CD4-positive, alpha-beta T cell treated with Interleukin-15 for 4 hours (primary cell): ENCODE measurements at places on chromosomes 12 and 14.

- DNase-seq: no peak
Measured at GRCh38 chr12:30991466-30991865, 64.9 kb downstream of the TSPAN11 start.

DNA sequence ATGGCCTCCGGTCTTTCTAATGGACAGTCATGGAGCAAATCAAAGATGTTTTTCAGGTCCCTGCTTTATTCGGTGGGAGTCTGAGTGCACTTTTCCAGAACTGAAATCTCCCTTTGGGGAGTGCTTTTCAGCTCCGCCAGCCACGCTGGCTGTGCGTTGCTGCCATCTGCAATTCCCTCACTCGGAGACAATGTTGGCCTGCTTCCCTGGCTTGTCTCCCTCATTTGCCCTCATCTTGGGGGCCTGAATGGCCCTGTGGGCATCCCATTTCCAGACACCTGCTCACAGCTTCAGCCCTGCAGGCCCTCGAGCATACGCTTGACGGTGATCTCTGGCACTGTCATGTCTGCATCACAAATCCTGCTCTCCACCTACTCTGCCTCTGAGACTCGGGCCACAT is 103.8 kb downstream of the CCDC92 start:
- no peak for DNase-seq

- peak; percentile 79 for DNase-seq
Measured at GRCh38 chr12:10213168-10214135, 775 bp downstream of the GABARAPL1 start.

DNA sequence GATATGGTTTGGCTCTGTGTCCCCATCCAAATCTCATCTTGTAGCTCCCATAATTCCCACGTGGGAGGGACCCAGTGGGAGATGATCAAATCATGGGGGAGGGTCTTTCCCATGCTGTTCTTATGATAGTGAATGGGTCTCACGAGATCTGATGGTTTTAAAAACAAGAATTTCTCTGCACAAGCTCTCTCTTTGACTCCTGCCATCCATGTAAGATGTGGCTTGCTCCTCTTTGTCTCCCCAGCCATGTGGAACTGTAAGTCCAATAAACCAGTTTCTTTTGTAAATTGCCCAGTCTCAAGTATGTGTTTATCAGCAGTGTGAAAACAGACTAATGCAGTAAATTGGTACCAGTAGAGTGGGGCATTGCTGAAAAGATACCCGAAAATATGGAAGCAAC is 146.2 kb downstream of the DPF3 start:
- no peak for DNase-seq

GRCh38 chr14:28987516-28987915 is 220.9 kb downstream of the FOXG1 start:
- no peak for DNase-seq

GRCh38 chr12:47245623-47246022 is 165.9 kb upstream of the AMIGO2 start:
- no peak for DNase-seq

DNA sequence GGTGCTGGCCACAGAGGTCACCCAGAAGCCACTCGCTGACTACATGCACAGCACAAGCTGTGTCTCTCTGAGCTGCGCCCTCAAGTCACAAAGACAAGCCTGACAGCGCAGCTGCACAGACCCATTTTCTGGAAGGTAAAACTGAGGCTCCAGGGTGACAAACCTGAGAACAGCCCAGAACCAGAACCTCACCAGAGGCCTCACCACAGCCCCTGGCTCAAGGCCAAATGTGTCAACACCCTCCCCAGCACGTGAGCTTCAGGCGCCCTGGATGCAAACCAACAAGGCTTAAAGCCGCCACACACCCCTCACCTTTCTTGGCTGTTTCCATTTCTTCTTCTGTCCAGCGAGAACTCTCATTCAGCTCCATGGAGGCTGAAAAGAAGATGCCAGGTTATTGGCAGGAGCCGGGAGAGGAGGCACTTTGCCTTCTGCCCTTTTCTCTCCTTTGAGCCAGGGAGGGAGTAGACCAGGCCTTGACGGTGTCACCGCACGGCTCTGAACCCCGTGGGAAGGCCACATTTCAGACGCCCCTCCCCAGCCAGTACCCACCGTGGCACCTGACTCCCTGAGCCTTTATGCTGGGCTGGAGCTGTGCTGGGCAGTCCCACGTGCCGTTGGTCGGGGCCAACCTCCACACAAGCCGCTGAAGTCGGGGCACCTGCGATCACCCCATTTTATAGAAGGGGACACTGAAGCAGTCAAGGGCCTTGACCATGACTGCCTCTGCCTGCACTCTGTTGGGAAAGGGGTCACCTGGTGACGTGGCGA is 103.1 kb downstream of the RFLNA start:
- DNase-seq: no peak

GRCh38 chr12:94733727-94734126 is 83.4 kb upstream of the TMCC3 start:
- no peak for DNase-seq

DNA sequence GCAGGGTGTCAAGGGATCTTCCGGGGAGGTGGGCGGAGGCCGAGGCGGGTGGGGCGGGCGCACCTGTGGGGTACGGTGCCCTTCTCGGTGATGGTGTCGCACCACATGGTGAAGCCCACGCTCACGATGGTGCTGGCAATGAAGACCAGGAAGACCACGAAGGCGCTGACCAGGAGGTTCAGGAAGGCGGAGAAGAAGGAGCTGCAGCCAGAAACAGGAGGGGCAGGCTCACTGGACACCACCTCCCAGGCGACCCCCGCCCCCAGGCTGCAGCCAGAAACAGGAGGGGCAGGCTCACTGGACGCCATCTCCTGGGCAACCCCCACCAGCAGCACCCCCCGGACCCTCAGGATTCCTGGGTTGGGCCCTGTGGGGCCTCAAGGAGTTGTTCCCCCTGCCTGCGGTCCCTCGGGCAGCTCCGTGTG is 7.6 kb downstream of the TMEM179 start:
- no peak for DNase-seq

DNA sequence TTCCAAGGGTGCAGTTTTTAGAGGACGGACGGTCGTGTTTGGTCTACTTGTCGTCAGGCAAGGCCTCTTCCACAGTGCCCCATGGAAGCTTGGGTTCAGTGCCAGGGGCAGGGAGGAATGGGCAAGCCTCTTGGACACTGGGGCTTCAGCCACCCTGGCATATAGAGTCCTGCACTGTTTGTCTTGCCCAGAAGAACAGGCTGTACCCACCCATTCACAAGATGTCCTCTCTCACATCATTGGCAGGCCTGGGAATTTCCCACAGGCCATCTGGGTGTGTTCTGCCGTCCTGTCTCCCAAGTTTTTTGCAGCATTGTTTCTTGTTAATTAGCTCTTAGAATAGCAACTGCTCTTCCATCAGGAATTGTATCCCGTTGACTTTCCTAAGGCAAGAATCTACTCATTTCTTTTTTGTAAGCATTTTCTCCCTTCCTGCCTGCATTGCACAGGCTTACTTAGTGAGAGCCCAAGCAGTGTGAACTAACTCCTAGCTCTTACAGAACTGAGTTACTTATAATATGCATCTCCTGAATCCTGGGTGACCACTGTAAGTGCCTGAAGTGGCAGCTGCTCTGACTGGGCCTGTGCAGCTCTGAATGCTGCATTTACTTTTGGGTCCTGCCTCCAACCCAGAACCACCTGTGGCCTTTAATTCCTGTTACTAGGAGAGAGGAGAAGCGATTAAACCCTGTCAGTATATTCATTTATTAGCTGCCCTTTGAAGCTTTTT is 149.4 kb upstream of the HIF1A start:
- DNase-seq: no peak

- no peak for DNase-seq
Measured at GRCh38 chr12:89678225-89678624, 30.4 kb downstream of the ATP2B1 start.

DNA sequence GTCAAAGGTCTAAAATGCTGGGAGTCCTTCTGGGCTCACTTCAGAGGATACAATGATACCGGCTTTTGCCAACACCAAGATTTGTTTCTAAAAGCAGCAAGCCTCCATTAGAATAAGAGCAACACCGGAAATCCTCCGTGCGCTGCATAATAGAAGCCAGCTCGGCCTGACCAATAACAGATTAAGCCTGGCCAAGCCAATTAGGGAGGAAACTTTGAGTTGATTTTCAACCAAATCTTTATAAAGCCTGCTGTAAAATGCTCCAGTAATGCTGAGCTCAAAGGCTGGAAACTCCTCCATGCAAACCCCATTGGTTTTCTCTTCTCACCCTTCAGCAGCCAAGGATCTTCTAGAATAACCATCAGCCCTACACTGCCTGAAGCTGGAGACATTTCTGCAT is 150.1 kb downstream of the NTF3 start:
- DNase-seq: no peak

DNA sequence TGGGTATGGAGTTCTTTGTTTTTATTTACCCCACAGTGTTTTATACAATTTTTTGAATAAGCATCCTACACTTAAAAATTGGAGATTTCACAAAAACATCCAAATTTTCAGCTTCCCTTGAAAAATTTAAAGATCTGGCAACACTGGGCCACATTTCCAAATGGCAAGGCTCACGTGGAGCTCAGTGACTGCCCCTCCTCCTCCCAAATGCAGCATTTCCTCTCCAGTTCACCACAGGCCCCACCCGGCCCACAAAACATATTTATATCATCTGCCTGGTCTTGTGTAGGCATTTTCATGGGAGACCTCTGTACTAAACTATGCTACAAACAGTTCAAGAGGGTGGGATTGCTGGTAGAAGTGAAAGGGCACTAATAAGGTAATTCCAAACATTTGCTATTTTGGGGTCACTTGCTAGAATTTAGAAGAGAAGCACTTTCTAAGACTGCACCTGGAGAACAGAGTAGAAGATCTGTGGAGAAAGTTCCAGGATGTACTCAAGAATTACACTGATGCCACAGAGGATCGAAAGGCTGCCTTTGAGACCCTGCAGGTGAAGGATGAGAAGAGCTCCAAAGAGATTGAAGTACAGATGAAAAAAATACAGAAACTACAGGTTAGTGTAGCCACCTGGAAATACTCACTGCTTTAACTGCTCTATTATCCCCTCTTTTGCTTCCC is 7.3 kb downstream of the FKBP11 start:
- peak; percentile 59 for DNase-seq

DNA sequence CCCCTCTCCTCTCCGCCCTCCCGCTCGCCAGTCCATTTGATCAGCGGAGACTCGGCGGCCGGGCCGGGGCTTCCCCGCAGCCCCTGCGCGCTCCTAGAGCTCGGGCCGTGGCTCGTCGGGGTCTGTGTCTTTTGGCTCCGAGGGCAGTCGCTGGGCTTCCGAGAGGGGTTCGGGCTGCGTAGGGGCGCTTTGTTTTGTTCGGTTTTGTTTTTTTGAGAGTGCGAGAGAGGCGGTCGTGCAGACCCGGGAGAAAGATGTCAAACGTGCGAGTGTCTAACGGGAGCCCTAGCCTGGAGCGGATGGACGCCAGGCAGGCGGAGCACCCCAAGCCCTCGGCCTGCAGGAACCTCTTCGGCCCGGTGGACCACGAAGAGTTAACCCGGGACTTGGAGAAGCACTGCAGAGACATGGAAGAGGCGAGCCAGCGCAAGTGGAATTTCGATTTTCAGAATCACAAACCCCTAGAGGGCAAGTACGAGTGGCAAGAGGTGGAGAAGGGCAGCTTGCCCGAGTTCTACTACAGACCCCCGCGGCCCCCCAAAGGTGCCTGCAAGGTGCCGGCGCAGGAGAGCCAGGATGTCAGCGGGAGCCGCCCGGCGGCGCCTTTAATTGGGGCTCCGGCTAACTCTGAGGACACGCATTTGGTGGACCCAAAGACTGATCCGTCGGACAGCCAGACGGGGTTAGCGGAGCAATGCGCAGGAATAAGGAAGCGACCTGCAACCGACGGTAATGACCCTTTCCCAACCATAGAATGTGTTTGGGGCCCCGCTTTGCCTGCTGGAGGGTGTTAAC is 615 bp downstream of the CDKN1B start:
- peak; percentile 18 for DNase-seq

DNA sequence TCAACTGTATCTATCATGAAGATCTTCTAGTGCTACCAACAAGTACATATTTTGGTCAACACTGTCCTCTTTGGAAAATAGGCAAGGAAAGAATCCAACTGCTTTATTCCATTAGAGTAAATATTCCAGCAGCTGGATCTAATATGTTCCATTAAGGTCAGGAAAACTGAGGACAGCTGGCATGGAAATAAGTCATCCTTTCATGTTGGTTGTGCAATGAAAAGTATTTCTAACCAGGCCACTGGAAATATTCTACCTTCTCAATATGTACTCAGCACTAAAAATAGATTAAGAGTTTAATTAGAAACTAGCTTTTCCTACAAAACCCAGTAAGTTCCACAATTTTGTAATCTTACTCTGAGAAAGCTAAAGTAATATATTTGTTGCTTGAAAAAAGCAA is 19.6 kb downstream of the HIGD1C start:
- DNase-seq: no peak

GRCh38 chr14:54776361-54777001 is 126.1 kb downstream of the GCH1 start:
- peak; percentile 19 for DNase-seq

GRCh38 chr12:45587012-45587411 is 142.5 kb upstream of the ARID2 start:
- DNase-seq: no peak

DNA sequence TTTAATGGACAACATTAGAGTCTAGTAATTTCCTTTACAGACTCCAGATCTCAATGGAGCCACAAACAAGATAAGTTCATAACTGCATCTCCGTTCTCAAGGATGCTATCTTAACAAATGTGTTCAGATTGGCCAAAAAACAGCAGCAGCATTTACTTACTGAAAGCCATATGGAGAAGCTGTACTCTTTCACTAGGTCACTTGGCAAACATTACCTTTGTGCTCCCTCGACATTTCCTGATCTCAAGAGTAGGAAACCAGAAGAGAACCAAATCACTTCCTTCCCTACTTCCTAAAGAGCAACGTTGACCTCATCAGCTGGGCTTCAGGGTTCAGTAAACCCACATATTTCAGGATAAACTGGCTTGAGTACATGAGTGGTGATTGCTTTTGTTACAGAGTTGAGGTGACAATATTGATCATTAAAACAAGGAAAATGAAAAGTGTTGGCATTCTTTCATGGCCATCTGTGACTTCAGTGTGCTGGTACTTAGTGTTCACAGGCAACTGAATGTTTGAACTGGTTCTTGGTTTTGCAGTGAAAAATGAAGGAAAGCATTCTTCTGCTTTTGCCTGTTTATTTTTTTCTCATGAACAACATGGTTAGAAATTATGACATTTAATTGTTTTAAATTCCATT is 449.6 kb downstream of the TMEM117 start:
- no peak for DNase-seq

DNA sequence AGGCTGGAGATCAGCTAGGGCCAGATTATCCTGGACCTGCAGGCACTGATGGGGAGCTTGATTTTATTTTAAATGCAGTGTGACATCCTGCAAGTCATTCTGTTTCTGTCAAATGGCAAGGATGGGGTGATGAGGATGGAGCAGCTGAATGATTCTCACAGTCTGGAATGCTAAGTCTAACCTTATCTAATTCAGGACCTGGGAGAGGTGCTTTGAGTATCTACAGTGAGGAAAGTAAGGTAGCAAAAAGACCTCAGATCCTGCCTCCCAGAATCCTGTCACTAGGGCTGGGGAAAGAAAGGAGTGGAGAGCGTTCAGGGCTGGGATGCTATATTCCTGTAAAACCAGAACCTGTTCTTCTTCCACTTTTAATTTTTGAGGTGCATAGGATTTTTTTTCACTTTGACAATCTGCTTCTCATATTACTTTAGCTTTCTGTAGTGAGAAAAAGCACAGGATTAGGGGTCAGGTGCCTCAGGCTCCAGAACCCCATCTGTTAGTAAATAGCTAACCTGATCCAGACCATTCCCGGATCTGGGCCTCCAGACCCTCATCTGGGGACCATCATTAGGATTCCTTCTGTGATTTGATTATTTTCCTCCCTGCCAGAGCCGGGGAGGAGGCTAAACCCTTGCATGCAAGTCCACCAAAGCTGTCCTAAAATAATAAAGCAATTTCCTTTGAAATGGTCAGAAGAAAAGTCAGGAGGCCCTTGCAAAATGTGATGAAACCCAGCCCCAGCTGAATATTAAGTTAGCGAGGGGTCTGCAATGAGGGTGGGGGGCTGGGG is 54.7 kb downstream of the ASCL1 start:
- no peak for DNase-seq
